ENCODE measurements at places on chromosomes 2 and 18. TPM values are rescaled to one million over a fixed set of nuclear protein-coding genes. Genes with fewer than 3 reads are reported as not detected.

- no peak for ATAC-seq
- no peaks in the 10 kb centered on the region for H3K4me1 ChIP-seq
- no peaks in the 10 kb centered on the region for H3K27me3 ChIP-seq
- no peak overlapping the region for H3K27ac ChIP-seq
- H3K4me3 ChIP-seq: no peak overlapping the region
- H3K36me3 ChIP-seq: no peaks in the 10 kb centered on the region
Observed at GRCh38 chr2:7205151-7205830, 288.1 kb downstream of the RNF144A start.

- no peak for ATAC-seq
- H3K36me3 ChIP-seq: peaks cover 36% of the 10 kb centered on the region
- peak overlapping the region; percentile 29 for H3K27ac ChIP-seq
- no peaks in the 10 kb centered on the region for H3K27me3 ChIP-seq
Observed at GRCh38 chr2:113920996-113921395, 31.1 kb downstream of the ACTR3 start.

DNA sequence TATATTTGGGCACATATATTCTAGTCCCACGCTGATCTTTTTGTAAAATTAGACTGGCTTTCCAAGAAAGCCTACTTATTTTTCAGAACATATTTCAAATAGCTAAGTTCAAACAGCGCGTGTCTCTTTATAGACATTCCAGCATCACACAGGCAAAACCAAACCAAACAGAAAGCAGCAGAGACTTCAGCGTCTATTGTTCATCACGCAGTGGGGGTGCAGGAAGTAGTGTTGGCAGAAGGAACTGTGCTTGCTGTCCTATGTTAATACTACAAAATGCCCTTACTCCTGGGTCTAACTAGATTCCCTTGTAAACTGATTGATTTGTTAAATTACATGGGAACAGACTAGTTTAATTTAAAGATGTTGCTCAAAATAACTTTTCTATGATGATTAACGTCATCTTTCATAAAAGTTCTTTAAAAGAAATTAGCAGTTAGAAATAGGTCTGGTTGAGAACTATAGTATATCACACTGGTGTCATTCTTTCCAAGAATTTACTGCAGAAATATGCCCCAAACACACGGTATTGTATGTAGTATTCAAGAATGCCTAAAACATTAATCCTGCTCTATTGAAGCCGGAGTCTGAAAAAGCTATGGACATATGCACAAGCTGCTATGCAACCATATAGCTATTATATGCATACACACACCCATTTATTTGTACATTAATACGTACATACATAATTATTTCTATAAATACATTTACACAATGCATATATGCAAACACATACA, 436.3 kb downstream of the CBLN2 start:
- H3K27ac ChIP-seq: no peak overlapping the region
- H3K4me1 ChIP-seq: no peaks in the 10 kb centered on the region
- ATAC-seq: no peak
- no peak overlapping the region for H3K4me3 ChIP-seq

GRCh38 chr2:65504201-65504600, 71.8 kb upstream of the SPRED2 start:
- ATAC-seq: no peak
- H3K36me3 ChIP-seq: no peaks in the 10 kb centered on the region
- no peaks in the 10 kb centered on the region for H3K4me1 ChIP-seq
- H3K27ac ChIP-seq: no peak overlapping the region
- peaks cover 11% of the 10 kb centered on the region for H3K27me3 ChIP-seq

GRCh38 chr2:111618226-111618977, 265.6 kb downstream of the ANAPC1 start:
- no peaks in the 10 kb centered on the region for H3K4me1 ChIP-seq
- H3K4me3 ChIP-seq: no peak overlapping the region
- ATAC-seq: no peak

DNA sequence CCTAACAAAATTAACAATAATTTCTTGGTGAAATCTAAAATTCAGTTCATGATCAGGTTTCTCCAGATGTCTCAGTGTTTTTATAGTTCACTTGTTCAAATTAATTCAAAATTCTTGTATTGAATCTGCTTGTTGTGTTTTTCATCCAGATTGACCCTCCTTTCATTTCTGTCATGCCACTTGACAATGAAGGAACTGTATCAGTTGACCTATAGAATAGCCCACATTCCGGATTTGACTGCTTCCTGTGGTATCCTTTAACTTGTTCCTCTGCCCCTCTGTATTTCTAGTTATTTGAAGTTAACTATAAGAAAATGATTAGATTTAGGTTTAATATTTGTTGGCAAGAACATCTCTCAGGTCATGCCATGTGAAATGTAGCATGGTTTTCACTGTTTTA, 53.3 kb downstream of the TWSG1 start:
- no peak for ATAC-seq
- H3K27me3 ChIP-seq: no peaks in the 10 kb centered on the region

DNA sequence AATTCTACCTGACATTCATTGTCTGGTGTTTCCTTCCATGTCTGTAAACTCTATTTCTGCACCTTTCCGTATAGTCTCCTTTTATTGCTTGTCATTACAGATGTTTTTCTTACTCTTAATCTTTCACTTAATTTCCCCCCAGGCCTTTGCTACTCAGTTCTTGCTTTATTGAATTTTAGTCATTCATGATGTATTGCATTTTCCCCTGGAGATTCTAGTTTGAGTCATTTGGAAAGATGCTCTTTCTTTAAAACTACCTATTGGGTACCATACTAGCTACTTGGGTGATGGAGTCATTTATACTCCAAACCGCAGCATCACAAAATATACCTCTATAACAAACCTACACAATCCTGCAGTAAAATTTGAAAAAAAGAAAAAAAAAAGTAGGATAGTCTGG, 27.2 kb upstream of the LPIN2 start:
- peak; percentile 78 for ATAC-seq
- no peak overlapping the region for H3K4me3 ChIP-seq
- H3K27ac ChIP-seq: peak overlapping the region; percentile 5
- H3K36me3 ChIP-seq: no peaks in the 10 kb centered on the region
- peaks cover 11% of the 10 kb centered on the region for H3K4me1 ChIP-seq

- H3K4me3 ChIP-seq: no peak overlapping the region
- ATAC-seq: no peak
- peak overlapping the region; percentile 56 for H3K27ac ChIP-seq
- no peaks in the 10 kb centered on the region for H3K27me3 ChIP-seq
Observed at GRCh38 chr2:127061375-127062273, 45.3 kb downstream of the BIN1 start.

DNA sequence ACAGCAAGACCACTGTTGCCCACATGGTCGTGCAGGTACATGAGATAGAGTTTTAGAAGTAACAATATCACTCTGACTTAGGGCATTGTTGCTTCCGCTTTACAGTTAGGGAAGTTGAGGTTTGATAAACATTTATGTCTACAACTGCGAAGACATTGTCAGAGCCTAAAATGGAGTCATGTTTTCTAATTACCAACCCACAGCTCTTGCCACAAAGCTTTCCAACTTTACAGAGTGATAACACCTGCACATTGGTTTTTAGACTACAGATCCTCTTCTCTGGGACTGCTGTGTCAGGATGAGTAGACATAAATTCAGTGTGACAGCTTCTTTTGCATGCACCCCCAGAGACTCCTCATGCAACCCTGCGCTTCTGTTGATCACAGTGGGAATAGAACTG, 119.0 kb downstream of the FEZ2 start:
- no peak overlapping the region for H3K27ac ChIP-seq
- H3K27me3 ChIP-seq: no peaks in the 10 kb centered on the region
- H3K4me1 ChIP-seq: no peaks in the 10 kb centered on the region
- ATAC-seq: no peak
- H3K4me3 ChIP-seq: no peak overlapping the region
- H3K36me3 ChIP-seq: peaks cover 57% of the 10 kb centered on the region

DNA sequence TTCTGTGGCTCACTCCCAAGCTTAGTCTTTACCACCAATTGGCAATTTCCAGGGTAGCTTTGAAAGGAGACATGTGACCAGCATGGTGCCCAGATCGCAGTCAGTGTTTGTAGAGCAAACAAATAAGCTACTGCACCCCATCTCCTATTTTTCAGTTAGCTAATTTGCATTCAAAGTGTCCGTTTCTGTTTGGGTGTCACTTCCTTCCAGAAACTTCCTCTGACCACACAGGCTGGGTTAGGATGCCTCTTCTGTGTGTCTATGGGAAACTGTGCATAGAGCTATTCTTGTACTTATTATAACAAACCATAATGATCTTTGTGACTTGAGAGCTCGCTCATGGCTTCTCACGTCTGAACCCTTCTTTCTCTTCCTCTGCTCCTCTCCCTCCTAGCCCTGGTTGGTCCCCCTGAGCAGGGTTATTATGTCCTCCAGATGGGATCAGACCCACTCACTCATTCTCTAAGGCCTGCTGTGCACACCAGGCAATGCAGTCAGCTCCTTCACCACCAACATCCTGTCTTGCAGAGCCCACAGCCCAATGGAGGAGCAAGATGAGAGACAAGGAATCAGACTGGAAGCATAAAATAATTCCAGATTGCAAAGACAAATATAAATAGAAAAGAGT, 101.2 kb upstream of the ALK start:
- no peaks in the 10 kb centered on the region for H3K4me1 ChIP-seq
- peaks cover 9% of the 10 kb centered on the region for H3K27me3 ChIP-seq
- no peak overlapping the region for H3K27ac ChIP-seq
- H3K36me3 ChIP-seq: no peaks in the 10 kb centered on the region

DNA sequence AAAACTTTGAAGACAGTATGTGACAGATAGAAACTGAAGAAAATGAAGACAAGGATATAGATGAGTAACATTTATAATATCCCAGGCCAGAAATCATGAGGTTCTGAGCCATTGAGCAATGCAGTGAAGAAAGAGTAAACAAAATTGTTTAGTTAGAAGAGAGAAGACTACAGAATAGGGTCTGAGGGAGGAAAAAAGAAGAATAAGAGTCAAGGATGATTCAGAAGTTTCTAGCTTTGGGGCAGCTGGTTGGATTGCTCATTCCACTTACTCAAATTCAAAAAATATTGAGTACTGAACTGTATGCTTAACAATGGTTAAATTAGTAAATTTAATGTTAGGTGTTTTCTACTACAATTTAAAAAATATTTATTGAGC, 155.0 kb upstream of the OTX1 start:
- no peak overlapping the region for H3K27ac ChIP-seq
- H3K27me3 ChIP-seq: no peaks in the 10 kb centered on the region
- no peak for ATAC-seq

DNA sequence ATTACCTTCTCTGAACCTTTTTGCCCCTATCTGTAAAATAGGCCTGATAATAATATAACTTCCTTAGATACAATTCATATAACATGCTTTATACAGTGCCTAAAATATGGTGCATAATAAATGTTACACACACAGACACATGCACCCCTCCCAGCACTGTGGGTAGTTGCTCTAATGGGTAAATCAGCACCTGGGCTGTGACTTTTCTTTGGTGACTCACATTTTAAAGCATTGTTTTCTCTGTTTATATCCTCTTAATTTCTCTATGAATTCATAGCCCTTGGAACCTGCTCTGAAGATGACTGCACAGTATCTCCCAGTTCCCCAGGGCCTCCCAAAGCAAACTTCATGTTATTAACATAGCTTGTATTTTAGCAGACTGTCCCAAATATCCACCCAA, 248.2 kb upstream of the TNP1 start:
- no peaks in the 10 kb centered on the region for H3K4me1 ChIP-seq
- peaks cover 3% of the 10 kb centered on the region for H3K27me3 ChIP-seq
- no peak overlapping the region for H3K4me3 ChIP-seq
- no peaks in the 10 kb centered on the region for H3K36me3 ChIP-seq
- no peak overlapping the region for H3K27ac ChIP-seq

DNA sequence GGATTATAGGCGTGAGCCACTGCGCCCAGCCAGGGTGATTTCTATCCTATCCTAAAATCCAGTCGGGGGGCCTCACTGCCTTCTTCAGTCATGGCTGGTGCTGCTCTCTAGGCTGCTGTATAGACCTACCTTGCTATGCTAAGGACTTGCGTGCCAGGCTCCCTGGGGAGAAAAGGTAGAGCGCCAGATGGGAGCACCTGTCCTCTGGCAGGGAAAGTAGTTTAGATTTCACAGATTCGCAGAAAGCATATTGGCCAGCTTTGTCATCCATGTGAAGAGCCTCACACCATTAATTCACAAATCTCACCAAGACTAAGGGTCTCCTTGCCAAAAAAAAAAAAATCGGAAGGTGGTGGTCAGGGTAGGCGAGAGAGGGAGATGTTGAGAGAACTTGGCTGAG, 217.6 kb downstream of the ATAD2B start:
- ATAC-seq: no peak
- no peaks in the 10 kb centered on the region for H3K4me1 ChIP-seq
- peaks cover 21% of the 10 kb centered on the region for H3K36me3 ChIP-seq
- no peaks in the 10 kb centered on the region for H3K27me3 ChIP-seq
- H3K27ac ChIP-seq: no peak overlapping the region

DNA sequence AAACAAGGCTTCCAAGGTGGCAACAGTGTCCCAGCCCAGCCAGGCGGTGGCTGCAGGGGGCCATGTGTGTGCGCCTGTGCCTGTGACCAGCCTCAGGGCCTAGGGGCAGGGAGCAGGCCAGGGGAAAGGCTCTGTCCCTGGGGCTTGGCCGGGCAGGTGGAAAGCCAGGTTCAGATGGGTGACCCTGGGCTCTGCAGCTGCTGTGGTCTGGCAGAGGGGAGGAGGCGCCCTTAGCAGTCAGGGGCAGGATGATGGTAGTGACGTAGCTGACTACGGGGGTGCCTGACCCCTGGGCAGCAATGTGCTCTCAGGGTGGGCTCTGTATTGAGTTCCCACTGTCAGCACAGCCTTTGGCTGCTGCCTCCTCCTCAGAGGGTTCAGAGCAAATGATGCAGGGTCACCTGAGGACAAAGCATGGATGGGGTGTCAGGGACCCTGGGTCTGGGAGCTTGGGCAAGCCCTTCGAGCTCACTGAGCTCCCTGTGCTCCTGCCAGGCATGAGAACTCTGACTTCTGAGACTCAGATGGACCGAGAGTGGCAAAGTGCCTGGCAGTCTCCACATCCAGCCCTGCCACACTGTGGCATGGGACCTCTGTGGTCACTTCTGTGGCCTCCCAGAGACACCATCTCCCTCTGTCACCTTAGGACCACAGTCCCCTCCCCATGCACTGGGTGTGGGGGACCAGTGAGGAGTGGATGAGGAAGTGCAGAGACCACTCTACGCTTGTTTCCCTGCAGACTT, 56.6 kb upstream of the ALPP start:
- peak overlapping the region; percentile 31 for H3K27ac ChIP-seq
- H3K4me3 ChIP-seq: peak overlapping the region; percentile 39
- ATAC-seq: no peak
- no peaks in the 10 kb centered on the region for H3K27me3 ChIP-seq
- peaks cover 6% of the 10 kb centered on the region for H3K4me1 ChIP-seq

Gene C1GALT1C1L
- not detected for total RNA-seq

Gene C2orf66
- 1.0 TPM for total RNA-seq

Gene MATN3
- total RNA-seq: not detected

Gene PSMA8
- not detected for total RNA-seq
